ENCODE measurements at places on chromosomes 6 and 20.

DNA sequence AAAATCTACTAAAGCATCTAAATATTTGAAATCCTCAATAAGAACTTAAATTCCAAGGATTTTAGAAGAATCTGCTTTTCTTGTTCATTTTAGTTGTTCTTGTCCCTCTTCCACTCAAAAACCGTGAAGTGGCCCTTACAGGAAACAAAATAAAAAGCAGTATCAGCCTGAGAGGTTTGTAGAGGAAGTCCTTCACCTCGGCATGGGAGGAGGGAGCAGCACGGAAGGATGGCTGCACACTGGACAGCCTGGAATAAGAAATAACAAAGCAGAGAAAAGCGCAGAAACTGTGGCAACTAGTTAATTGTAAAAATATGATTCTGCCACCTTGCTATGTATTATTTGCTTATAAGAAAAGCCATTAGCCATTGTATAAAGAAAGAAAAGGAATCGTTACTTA is 46.1 kb downstream of the RALGAPA2 start:
- H3K4me3 ChIP-seq: no peak overlapping the region
- peak overlapping the region; percentile 39 for H3K27ac ChIP-seq
- no peaks in the 10 kb centered on the region for H3K27me3 ChIP-seq
- H3K36me3 ChIP-seq: no peaks in the 10 kb centered on the region

DNA sequence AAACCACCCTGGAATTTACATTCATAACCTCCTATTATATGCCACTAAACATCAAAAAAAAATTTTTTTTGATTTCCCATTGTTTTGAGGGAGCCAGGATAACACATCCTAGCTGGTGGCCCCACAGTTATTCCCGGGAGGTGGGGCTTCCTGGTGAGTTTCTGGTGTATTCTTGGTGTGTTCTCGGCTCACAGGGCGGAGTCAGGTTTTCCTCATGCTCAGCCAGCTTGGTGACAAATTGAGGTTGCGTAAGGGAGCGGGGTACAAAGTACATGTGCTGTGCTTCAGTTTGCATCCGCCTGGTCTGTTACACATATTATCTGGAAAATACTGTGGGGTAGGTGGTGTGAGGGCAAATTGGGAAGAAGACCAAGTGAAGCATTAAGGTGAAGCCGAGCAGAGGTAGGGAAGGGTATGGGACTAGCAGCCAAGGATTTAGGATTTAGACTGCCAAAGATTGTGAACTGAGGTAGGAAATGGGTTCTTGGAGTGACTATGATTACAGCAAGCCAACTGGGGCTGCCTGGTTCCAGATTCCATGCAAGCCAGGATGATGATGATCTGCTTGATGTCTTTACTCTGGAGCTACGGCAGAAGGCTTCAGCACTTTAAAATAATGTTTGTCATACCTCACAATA is 46.2 kb upstream of the EEF1A1 start:
- no peak overlapping the region for H3K4me3 ChIP-seq
- H3K27me3 ChIP-seq: peaks cover 4% of the 10 kb centered on the region
- peaks cover 3% of the 10 kb centered on the region for H3K4me1 ChIP-seq
- no peaks in the 10 kb centered on the region for H3K36me3 ChIP-seq
- H3K27ac ChIP-seq: no peak overlapping the region
- no peak for DNase-seq

- peaks cover 3% of the 10 kb centered on the region for H3K4me1 ChIP-seq
- no peak for DNase-seq
- H3K27me3 ChIP-seq: peaks cover 9% of the 10 kb centered on the region
- peaks cover 4% of the 10 kb centered on the region for H3K36me3 ChIP-seq
- H3K4me3 ChIP-seq: no peak overlapping the region
- no peak overlapping the region for H3K27ac ChIP-seq
These were observed 12.0 kb downstream of the STMN3 start for GRCh38 chr20:63641146-63641791.

DNA sequence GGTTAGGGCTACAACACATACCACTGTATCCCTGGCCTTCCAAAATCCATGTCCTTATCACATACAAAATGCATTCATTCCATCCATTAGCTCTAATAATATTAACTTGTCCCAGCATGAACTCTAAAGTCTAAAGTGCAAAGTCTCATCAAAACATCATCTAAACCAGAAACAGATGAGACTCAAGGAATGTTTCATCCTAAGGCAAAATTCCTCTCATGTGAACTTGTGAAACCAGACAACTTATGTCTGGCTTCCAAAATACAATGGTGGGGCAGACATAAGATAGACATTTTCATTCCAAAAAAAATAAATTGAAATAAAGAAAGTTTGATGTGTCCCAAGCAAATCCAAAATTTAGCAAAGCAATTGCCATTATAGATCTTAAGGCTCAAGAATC is 257.4 kb downstream of the HTR1B start:
- no peak overlapping the region for H3K4me3 ChIP-seq
- DNase-seq: no peak
- peaks cover 1% of the 10 kb centered on the region for H3K27me3 ChIP-seq
- no peaks in the 10 kb centered on the region for H3K4me1 ChIP-seq
- H3K36me3 ChIP-seq: no peaks in the 10 kb centered on the region

- H3K27me3 ChIP-seq: peaks cover 8% of the 10 kb centered on the region
- DNase-seq: no peak
- no peak overlapping the region for H3K4me3 ChIP-seq
- H3K4me1 ChIP-seq: peaks cover 10% of the 10 kb centered on the region
- H3K27ac ChIP-seq: no peak overlapping the region
- peaks cover 51% of the 10 kb centered on the region for H3K36me3 ChIP-seq
These were observed 6.8 kb downstream of the NQO2 start for GRCh38 chr6:3006476-3006875.

DNA sequence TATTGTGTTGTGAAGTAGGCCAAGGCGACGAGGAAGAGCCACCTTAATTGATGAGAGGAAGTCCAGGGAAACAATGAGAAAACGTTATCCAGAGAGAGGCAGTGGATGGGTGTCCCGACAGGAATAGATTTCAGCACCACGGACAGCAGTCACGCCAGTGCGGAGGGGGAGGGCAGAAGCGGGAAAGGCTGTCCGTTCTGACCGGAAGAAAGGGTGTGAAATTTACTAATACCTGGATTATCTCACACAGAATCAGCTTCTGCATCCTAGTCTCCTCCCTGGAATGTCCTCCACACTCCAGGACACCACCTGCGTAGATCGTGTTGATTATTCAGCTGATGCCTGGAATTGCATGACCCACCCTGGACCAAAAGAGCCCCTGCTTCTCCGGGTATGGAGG is 7.4 kb upstream of the BPIFA3 start:
- H3K27me3 ChIP-seq: peaks cover 6% of the 10 kb centered on the region
- H3K27ac ChIP-seq: no peak overlapping the region
- no peaks in the 10 kb centered on the region for H3K4me1 ChIP-seq
- no peak overlapping the region for H3K4me3 ChIP-seq
- no peaks in the 10 kb centered on the region for H3K36me3 ChIP-seq

GRCh38 chr6:139325125-139325524 is 33.3 kb upstream of the TXLNB start:
- no peak overlapping the region for H3K27ac ChIP-seq
- peaks cover 9% of the 10 kb centered on the region for H3K4me1 ChIP-seq
- DNase-seq: no peak
- H3K4me3 ChIP-seq: no peak overlapping the region
- H3K36me3 ChIP-seq: no peaks in the 10 kb centered on the region

GRCh38 chr6:38579010-38579628 is 60.6 kb downstream of the BTBD9 start:
- no peak overlapping the region for H3K4me3 ChIP-seq
- H3K27ac ChIP-seq: no peak overlapping the region
- no peaks in the 10 kb centered on the region for H3K4me1 ChIP-seq

GRCh38 chr6:25218346-25218745 is 60.8 kb upstream of the CARMIL1 start:
- H3K27me3 ChIP-seq: no peaks in the 10 kb centered on the region
- H3K27ac ChIP-seq: no peak overlapping the region
- H3K4me3 ChIP-seq: no peak overlapping the region
- no peak for DNase-seq

DNA sequence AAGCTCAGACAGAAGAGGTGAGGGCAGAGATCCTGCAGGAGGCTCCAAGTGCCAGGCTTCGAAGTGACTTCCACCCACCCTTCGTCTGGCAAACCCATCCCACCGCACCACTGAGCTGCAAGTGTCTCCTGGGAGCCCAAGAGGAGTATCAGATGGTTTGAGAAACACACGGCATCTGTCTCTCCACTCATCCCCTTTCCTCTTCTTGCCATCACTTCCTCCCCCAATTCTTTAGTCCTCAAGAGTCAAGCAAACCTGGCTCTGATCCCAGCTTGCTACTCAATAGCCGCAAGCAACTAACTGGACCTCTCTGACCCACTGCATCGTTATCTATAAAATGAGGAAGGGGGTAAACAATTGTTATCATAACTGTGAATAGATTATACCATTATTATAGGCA is 142.1 kb downstream of the BMP7 start:
- no peaks in the 10 kb centered on the region for H3K36me3 ChIP-seq
- no peak for DNase-seq
- H3K4me3 ChIP-seq: no peak overlapping the region
- H3K27me3 ChIP-seq: peaks cover 3% of the 10 kb centered on the region
- H3K4me1 ChIP-seq: no peaks in the 10 kb centered on the region

- no peaks in the 10 kb centered on the region for H3K27me3 ChIP-seq
- H3K27ac ChIP-seq: no peak overlapping the region
- no peak for DNase-seq
- no peak overlapping the region for H3K4me3 ChIP-seq
- no peaks in the 10 kb centered on the region for H3K36me3 ChIP-seq
These were observed 137.1 kb downstream of the DNAH8 start for GRCh38 chr6:38852215-38852614.

GRCh38 chr6:128822271-128822670 is 60.7 kb upstream of the LAMA2 start:
- H3K4me1 ChIP-seq: no peaks in the 10 kb centered on the region
- no peaks in the 10 kb centered on the region for H3K27me3 ChIP-seq
- H3K36me3 ChIP-seq: no peaks in the 10 kb centered on the region
- H3K4me3 ChIP-seq: no peak overlapping the region

DNA sequence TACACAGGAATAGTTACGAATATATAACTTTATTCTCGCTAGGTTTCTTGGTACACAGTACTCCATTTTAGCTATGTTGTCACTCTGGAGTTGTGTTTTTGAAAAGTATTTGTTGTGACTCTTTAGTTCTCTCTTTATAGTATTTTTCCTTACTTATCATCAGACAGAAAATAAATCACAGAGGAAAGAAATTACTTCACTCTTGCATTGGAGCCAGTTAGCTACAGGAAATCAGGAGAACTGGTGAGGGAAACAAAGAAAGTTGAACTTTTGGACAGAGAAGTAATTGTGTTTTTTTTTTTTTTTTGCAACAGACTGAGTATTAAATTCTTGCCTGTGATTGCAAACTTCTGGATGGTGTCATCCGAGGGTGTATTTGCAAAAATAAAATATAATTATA is 33.9 kb downstream of the DSE start:
- no peaks in the 10 kb centered on the region for H3K36me3 ChIP-seq
- no peak overlapping the region for H3K27ac ChIP-seq
- H3K27me3 ChIP-seq: no peaks in the 10 kb centered on the region
- H3K4me3 ChIP-seq: no peak overlapping the region
- H3K4me1 ChIP-seq: peaks cover 3% of the 10 kb centered on the region

- H3K36me3 ChIP-seq: peaks cover 4% of the 10 kb centered on the region
- DNase-seq: no peak
- H3K27me3 ChIP-seq: peaks cover 3% of the 10 kb centered on the region
- H3K4me3 ChIP-seq: no peak overlapping the region
These were observed 23.7 kb downstream of the NCOA7 start for GRCh38 chr6:125814481-125814880.

GRCh38 chr6:70270287-70271005 is 32.4 kb downstream of the COL9A1 start:
- no peak overlapping the region for H3K4me3 ChIP-seq
- no peaks in the 10 kb centered on the region for H3K36me3 ChIP-seq
- no peak for DNase-seq
- peaks cover 1% of the 10 kb centered on the region for H3K27me3 ChIP-seq

- no peak overlapping the region for H3K4me3 ChIP-seq
- DNase-seq: no peak
- H3K4me1 ChIP-seq: no peaks in the 10 kb centered on the region
- H3K36me3 ChIP-seq: peaks cover 4% of the 10 kb centered on the region
- no peak overlapping the region for H3K27ac ChIP-seq
These were observed 52.1 kb downstream of the HNF4A start for GRCh38 chr20:44407402-44408184.

DNA sequence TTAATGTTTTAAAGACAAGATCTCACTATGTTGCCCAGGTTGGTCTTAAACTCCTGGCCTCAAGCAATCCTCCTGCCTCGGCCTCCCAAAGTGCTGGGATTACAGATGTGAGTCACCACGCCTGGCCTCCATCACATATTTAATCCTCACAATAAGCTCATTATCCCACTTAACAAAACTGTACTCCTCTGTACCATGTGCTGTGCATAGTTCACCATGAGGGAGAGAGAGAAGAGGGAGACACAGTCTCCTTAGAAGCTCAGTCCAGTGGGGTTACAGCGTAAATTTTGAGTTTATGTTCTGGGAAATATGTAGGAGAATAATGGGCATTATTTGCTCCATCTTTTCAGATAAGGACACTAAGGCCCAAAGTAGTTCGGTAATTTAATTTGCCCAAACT is 7.9 kb upstream of the CPNE5 start:
- H3K4me3 ChIP-seq: no peak overlapping the region
- peaks cover 9% of the 10 kb centered on the region for H3K36me3 ChIP-seq
- peaks cover 6% of the 10 kb centered on the region for H3K27me3 ChIP-seq
- no peak overlapping the region for H3K27ac ChIP-seq
- no peak for DNase-seq

- H3K36me3 ChIP-seq: peaks cover 3% of the 10 kb centered on the region
- no peak for DNase-seq
- H3K4me3 ChIP-seq: no peak overlapping the region
- no peaks in the 10 kb centered on the region for H3K4me1 ChIP-seq
- H3K27me3 ChIP-seq: peaks cover 1% of the 10 kb centered on the region
These were observed 13.6 kb downstream of the GSTA2 start for GRCh38 chr6:52749556-52750152.

DNA sequence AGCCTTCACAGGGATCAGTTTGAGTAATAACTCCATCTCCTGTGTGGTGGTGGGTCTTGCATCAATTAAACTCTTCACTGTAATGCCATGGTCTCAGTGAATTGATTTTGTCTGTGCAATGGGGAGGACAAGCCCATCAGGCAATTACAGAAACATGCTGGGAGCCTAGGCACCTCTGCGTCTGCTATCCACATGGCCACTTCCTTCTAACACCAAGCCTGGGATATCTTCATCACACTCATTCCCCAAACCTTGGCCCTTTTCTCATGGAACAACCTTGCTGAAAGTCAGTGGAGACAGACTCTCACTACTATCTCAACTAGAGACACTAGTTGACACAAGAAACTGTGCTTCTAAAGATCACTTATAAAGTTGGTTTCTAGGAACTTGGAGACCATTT is 210.1 kb upstream of the SHLD1 start:
- H3K4me1 ChIP-seq: no peaks in the 10 kb centered on the region
- DNase-seq: no peak
- H3K27ac ChIP-seq: no peak overlapping the region
- no peak overlapping the region for H3K4me3 ChIP-seq
- peaks cover 3% of the 10 kb centered on the region for H3K27me3 ChIP-seq
